ENCODE measurements at places on chromosomes 16 and 17. TPM values are rescaled to one million over a fixed set of nuclear protein-coding genes. Genes with fewer than 3 reads are reported as not detected.

PARD6A gene
- total RNA-seq = 5.9 TPM

RPAIN gene
- 70.4 TPM for total RNA-seq

CCDC200 gene
- total RNA-seq = not detected

TK2 gene
- total RNA-seq = 4.0 TPM

DNA sequence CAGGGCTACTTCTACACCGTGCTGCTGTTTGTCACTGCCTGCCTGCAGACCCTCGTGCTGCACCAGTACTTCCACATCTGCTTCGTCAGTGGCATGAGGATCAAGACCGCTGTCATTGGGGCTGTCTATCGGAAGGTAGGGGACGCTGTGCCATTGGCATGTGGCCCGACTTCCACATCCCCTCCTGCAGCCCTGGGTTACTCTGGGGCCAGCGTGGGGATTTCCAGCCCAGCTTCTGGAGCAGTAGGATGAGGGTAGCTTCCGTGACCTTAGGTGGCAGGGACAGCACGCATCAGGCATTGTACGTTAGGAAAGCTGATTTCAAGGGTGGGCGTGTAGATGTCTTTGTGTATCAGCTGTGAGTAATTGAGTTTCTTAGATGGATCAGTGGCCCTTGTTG is 96.5 kb downstream of the ABCC1 start:
- DNase-seq = no peak

DNA sequence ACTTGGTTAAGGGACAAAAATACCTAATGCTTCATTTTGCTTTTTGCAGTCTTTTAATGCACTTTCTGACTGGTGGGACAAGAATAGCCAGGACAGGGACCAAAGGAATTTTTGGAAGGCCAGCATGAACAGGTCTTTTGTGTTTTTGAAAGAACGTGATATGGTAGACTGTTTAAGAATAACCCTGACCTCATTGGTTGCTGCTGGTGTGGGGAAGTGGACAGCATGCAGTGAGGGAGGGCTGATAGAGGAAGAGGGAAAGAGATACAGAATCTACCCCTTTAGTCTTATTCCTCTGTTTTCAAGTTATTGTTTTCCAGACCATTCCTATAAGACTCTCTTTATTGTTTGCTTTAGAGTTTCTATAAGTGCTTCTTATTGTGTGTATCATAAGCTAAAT is 816.2 kb downstream of the CDH11 start:
- DNase-seq = no peak

DNA sequence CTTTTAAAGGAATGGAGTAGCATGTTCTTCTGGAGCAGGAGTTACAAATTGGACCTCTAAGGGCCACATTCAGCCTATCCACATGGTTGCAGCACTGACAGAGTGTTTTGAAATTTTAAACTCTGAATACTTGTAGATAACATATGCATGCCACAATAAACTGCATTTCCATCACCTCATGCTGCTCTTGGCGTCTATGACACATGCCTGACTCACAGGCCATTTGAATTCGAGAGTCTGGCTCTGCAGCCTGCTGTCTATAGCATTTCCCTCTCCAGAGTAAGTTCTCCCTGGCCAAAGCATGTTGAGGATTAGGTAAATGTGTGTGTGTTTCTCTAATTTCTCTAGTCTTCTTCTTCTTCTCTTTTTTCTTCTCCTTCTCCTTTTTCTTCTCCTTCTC is 28.7 kb upstream of the MYOCD start:
- no peak for DNase-seq

- no peak for DNase-seq
These were observed 10.0 kb downstream of the SPOP start for GRCh38 chr17:49667854-49668253.

DNA sequence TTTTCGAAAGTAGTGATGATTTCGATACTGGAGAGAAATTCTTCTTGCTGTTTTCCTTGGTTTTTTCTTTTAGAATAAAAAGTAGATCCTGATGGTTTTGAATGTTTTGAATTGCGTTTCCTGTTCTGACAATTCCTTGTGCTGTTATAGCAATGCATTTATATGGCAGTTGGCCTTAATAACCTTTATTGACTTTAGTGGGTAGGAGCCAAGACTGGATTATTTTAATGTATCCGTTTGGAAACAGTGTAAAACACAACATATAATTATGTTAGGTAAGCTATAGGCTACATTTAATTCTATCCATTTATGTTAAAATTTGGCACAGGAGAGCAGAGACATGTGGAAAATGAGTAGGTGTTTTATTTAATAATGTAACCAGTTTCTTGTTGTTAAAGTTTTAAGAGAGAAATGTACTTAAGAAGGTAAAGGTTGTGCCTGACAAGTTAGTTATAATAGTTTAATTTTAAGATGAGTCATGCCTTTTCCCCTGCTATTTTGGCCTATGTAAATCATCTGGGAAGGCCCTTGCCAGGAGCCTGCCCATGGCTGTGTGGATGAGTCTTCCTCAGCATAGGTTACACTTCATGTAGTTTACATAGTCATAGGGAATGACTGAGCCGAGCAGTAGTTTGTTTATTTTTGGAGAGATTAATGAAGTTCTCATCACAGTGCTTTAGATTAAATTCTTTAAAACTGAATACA is 189.9 kb downstream of the FTO start:
- DNase-seq = no peak

DNA sequence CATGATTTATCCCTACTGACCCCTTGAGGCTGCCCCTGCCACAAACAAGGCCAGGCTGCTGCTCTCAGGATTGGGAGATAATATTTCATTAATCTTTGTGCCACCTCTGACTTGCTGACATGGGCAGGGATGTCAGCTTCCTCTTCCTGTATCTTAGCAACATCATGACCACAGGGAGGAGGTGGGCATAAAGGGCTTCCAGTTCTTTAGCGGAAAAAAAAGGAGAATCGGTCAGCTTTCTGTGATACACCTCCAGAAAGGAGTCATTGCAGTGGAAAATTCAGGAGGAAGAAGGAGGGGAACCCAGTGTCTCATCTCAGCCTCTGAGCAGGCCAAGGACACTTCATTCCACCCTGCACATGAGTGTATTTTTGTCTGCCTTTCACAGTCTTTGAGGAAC is 206.8 kb upstream of the SDK2 start:
- no peak for DNase-seq

- DNase-seq = no peak
These were observed 4.5 kb downstream of the ZNF267 start for GRCh38 chr16:31877876-31878642.

- no peak for DNase-seq
These were observed 85.6 kb downstream of the MSI2 start for GRCh38 chr17:57341611-57342540.

GRCh38 chr17:72498364-72499210 is 377.8 kb downstream of the SOX9 start:
- no peak for DNase-seq

DNA sequence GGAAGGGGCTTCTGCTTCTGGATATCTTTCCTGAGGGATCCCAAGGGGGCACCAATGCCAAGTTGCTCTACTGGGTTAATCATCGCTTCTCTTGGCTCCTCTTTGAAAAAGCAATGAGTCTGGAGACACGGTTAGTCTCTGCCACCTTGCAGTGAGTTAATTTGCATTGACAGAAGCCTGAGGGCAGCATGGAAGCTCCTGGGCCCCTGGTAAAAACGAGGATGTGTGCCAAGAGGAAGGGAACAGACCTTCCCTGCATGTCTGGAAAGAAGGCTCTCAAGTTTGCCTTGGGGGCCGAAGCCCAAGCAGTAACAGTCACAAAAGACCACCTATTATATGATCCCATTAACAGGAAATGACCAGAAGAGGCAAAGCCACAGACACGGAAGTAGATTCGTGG is 86.7 kb downstream of the IRX5 start:
- DNase-seq = no peak

DNA sequence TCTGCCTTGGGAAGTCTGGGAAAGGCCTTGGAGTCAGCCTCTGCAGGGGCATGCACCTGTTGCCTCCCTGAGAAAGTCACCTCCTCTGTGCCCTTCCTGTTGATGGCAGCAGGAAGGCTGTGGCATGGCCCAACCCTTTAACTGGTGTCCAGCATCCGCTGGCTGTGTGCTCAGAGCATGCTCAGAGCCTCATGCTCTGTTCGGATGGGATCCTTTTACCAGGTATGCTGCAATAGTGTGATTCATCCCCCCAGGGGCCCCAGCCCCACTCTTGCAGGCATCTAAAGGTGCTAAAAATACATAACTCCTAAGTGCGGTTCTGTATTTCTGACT is 24.9 kb downstream of the KLHL36 start:
- DNase-seq = no peak

- no peak for DNase-seq
These were observed 42.9 kb downstream of the LITAF start for GRCh38 chr16:11543661-11544393.

DNA sequence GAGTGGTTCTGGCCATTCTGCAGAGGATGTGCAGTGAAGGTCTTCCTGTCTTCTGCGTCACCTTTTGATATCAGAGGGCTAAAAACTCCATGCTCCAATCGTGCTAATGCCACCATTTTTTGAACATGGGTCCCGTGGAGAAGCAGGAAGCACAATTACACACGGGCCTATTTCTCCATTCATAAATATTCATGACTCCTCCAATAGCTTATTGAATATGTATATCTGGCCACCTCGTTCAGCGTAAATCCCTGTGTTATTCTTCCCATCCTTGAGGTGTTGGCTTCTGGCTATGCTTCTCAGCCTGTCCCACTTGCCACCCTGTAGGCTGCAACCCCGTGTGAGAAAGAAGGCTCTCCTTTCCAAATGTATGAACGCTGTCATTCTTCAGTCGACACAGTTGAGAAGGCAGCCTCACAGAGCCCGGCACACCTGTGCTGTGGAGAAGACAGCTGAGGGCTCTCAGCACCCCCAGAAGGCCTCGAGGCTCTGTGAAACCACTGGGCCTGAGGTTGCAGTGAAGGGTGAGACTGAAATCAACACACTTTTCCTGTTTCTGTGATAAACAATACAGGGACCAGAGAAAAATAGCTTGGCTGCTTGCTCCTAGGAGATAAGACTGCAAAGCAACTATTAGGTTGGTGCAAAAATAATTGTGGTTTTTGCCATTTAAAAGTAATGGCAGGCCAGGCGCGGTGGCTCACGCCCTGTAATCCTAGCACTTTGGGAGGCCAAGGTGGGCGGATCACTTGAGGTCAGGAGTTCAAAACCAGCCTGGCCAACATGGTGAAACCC is 4.9 kb upstream of the ANKRD40CL start:
- no peak for DNase-seq

DNA sequence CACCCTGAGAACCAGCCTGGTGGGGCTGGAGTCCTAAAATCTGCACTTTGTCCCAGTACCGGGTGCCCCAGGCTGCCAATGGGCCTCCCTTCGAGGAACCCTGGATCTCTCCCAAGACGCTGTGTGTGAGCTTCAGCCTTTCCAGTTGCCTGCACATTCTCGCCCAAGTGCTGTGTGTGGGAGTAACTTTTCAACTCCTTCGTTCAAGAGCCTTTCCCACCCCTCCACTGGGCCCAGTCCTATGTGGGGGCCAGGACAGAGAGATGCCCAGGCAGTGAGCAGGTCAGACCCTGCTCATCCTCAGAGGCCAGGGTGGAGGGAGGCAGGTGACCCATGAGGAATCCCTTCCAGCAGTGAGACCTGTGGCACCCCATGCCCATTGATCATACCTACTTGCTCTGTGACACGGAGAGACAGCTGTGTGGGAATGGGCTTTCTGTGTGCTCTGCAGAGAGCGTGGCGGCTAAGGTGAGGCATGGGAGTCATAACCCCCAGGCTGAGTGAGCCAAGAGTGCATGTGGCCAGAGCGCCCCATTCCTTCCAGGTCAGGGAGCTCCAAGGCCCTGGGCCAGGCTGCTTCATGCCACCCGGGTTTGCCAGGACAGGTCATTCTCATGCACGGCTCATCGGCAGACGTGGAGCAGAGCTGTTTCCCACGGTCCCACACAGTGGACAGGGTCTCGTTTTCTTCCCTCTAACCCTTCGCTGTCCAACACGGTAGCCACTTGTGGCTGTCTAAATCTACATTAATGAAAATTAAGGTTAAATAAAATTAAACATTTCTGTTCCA is 154.4 kb downstream of the CLEC16A start:
- no peak for DNase-seq

GRCh38 chr16:17078931-17079631 is 391.7 kb downstream of the XYLT1 start:
- DNase-seq = no peak
